ENCODE measurements at places on chromosomes 16 and 17.

GRCh38 chr17:72119077-72119872, 1.5 kb upstream of the SOX9 start:
- DNase-seq: no peak

DNA sequence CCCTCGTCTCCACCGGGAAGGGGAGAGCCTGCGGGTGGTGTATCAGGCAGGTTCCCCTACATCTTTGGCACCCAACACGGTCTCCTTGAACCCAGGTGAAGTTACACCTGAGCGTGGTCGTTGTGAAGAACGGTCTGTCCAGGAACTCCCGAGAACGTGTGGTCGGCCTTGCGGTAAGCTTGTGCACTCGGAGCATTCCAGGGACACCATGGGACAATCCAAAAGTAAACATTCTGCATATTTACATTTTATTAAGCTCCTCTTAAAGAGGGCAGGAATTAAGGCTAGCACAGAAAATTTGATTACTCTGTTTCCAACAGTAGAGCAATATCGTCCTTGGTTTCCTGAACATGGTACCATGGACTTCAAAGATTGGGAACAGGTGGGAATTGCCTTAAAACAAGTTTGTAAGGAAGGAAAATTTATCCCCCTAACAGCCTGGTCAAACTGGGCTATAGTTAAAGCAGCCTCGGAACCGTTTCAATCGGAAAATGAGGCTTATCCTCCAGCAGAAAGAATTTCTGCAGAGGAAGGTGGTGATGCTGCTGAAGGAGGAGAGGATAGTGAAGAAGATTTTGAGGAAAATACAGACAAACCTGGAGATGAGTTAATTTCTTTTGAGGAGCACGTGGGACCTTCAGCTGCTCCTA, 18.2 kb downstream of the ALOX15B start:
- DNase-seq: no peak

- DNase-seq: no peak
Observed at GRCh38 chr17:39352511-39352910, 48.9 kb downstream of the FBXL20 start.

GRCh38 chr17:38897176-38897575, 27.3 kb downstream of the LASP1 start:
- no peak for DNase-seq

DNA sequence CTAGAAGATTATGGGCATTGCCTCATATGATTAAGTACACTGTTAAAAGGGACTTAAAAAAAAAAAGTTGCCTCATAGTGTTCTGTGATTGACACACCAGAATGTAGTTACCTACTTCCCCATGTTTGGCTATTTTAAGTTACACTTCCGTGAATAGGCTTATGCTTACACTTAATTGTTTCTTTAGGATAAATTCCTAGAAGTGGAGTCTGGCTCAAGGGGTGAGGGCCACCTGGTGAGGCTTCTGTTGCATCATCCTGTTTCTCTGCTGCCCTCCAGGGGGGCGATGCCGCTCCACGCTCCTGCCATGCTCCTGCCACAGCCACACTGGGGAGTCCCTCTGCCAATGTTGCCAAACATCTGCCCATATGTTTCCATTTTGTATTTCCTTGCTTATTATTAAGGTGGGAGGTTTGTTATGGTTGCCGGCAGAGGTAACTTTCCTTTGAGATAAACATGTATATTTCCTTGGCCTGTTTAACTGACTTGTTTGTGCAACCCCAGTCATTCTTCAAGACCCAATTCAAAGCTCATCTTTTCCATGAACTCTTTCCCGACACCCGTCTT, 73.1 kb downstream of the KSR1 start:
- DNase-seq: no peak

GRCh38 chr16:88662222-88662842, 559 bp downstream of the MVD start:
- no peak for DNase-seq

All from cerebellar nuclear complex (tissue), 1 donor.